Muscle of arm (tissue), 14 donors: ENCODE measurements at places on chromosomes 2 and 18.

GRCh38 chr2:237474931-237475703 lies 11.9 kb upstream of the MLPH start:
- peak; percentile 89 for DNase-seq

GRCh38 chr2:238493880-238494572 lies 67.3 kb downstream of the ASB1 start:
- no peak for DNase-seq

DNA sequence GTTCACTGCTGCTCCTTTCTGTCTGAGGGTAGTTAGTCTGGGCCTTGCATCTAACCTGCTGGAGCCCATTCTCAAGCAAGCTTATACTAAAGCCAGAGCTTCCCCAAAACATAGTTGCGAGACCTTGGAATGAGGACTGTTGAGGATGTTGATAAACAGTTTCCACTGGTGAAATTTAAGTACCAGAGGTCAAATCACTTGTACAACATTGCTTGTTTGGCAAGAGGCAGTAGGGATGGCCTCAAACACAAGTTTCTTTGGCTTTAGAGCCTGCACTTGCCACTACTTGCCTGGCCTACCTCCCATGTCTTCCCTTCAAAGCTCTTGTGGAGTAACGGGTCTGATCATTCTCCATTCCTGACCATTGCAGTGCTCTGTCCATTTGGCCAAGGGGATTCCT lies 262.7 kb downstream of the FHOD3 start:
- no peak for DNase-seq

- DNase-seq: no peak
Measured at GRCh38 chr2:216392018-216392562, 19.8 kb upstream of the MARCHF4 start.

GRCh38 chr18:31723990-31724711 lies 36.5 kb downstream of the SLC25A52 start:
- DNase-seq: peak; percentile 35

DNA sequence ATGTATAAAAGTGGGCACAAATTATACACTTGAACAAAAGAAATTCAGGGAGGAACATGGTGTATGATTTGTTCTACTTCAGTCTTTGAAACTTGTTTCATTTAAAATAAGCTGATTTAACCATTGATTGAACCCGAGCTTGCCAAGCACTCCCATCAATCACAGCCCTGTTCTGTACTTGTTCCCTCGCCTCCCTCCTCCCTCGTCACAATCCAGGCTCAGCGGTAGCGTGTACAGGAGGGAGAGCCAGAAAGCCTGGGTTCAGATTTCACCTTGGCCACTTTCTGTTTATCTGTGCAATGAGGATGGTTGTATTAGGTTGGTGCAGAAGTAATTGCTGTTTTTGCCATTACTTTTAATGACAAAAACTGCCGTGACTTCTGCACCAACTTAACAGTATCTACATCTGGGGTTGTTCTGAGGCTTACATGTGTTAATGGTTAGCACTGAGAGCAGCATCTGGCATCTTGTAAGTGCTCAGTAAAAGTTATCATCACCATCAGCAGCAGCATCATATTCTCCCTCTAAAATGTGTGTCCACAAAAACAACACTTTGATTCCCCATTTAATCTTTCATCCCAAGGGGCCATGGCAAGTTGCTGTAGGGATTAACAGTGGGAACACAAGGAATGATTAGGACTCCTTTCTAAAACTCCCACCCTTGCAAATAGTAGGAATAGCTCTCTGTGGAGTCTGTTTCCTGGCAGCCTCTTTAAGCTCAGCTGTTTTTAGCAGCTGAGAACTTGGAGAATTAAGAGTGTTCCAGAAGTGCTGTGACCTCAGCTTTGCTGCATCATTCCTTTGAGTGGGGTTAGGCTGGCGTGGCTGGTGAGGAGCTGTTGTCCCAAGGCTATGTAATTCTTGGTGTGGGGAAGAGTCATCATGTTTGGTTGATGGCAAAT lies 4.7 kb downstream of the DPYSL5 start:
- peak; percentile 60 for DNase-seq

DNA sequence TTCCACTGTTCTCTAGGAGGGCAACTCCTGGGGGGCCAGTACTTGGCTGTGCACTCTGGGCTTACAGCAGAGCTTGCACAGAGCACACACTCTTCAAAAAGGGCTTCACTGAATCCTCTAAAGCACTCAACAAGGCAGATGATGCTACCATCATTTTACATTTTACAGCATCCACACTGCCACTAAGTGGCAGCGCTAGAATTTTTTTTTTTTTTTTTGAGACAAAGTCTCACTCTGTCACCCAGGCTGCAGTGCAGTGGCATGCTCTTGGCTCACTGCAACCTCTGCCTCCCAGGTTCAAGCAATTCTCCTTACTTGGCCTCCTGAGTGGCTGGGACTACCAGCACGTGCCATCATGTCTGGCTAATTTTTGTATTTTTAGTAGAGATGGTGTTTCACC lies 8.6 kb downstream of the AMMECR1L start:
- no peak for DNase-seq

DNA sequence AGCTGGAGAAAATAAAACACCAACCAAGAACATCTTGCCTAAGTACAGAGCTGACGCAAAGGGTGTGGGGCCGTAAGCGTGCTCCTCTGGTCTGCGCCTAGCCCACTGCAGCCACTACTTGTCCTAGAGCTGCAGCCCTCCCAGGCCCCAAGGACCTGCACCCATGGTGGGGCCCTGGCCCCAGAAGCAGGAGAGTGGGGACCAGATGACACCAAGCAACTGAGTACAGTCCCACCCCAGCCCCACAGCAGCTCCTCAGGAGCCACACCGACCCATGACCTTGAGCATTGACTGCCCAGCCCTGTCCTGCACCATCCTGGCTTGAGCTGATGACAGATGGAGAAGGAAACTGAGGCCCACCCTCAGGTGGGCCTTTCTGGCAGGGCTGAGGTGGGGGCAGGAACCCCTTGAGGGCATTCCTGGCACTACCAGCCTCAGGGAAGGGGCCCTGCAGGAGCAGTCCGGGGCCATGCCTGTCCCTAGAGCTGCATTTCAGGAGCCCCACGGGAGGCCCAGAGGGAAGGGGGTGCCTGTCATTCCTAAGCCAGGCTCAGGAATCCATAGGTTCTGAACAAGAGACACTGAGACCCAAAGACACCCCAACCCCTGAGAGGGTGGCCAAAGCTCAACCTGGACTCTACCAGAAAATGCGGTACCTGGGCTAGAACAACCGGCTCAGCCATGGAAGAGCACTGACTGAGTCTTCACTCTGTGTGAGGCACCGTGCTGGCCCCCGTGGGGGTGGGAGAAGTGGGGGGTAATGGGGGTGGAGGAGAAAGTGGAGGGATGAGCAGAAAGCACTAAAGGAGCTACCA lies 4.9 kb downstream of the KIF1A start:
- DNase-seq: no peak

DNA sequence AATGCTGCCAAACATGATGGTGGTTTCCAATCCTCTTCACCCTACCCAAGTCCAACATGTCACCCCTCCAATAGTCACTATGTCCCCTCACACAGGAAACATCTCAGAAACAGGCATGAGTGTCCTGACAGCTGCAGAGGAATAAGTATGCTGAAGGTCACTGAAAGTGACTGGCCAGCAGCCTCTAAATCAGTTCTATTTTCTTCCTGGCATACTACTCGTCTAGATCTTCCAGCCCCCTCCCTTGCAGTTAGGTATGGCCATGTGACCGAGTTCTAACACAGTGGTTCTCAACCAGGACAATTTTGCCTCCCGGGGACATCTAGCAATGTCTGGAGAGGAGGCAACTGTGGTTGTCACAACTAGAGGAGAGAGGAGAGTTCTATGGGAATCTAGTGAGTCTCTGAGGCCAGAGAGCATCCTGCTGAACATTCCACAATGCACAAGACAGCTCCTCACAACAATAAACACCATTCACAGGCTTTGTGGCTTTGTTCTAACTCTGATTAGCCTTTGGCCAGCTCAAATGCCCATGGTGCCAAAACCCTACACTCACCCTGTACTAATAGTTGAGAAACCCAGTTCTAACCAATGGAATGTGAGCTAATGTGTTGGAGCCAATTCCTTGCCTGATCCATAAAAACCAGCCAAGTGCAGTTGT lies 12.6 kb upstream of the ID2 start:
- DNase-seq: no peak

DNA sequence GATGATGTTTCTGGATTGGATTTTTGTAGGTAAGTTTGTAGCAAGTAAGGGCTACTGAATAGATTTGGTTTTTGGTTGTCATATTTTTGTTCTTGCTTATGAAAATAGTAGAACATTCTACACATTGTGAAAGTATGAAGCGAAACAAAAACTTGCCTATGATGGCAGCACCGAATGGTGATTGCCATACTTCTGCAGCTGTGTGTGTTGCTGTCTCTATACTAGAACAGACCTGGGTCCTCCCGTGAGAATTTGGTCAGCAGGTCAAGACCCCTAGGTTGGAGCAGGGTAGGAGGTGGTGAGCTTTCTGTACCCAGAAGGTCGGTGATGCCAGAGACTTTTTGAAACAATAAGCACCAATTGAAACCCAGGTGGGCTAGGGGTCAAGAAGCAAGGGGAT lies 322.6 kb downstream of the PRKCE start:
- DNase-seq: no peak

DNA sequence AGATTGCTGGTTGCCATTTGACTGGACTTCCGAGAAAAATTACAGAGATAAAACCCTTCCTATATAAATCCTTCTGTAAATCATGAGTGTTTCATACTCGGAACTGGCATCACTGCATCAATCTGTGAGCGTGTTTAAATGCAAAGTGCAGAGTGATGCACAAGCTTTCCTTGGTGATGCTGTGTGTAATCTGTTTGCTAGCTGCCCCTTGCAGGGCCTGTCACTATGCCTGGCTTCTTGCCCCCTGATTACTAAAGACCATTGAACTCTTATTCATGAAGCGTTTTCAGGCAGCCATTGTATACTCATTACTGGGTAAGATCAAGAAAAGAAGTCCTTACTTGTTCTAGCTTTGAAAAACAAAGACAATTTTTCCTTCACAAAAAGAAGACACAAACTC lies 266.9 kb upstream of the FANCL start:
- DNase-seq: no peak

- no peak for DNase-seq
Measured at GRCh38 chr2:29212009-29212408, 96.8 kb downstream of the CLIP4 start.

GRCh38 chr2:204407204-204408014 lies 137.9 kb upstream of the PARD3B start:
- no peak for DNase-seq
